ENCODE measurements at places on chromosomes 1 and 21. TPM values are rescaled to one million over a fixed set of nuclear protein-coding genes. Genes with fewer than 3 reads are reported as not detected.

GRCh38 chr21:30917557-30917956, 36.2 kb upstream of the KRTAP11-1 start:
- no peaks in the 10 kb centered on the region for H3K4me1 ChIP-seq
- H3K4me3 ChIP-seq: no peak overlapping the region
- H3K36me3 ChIP-seq: no peaks in the 10 kb centered on the region
- H3K27ac ChIP-seq: no peak overlapping the region

- H3K27ac ChIP-seq: no peak overlapping the region
- no peaks in the 10 kb centered on the region for H3K4me1 ChIP-seq
- DNase-seq: no peak
- H3K27me3 ChIP-seq: no peaks in the 10 kb centered on the region
- H3K4me3 ChIP-seq: no peak overlapping the region
These were observed 11.3 kb downstream of the TMCC2 start for GRCh38 chr1:205239078-205239477.

DNA sequence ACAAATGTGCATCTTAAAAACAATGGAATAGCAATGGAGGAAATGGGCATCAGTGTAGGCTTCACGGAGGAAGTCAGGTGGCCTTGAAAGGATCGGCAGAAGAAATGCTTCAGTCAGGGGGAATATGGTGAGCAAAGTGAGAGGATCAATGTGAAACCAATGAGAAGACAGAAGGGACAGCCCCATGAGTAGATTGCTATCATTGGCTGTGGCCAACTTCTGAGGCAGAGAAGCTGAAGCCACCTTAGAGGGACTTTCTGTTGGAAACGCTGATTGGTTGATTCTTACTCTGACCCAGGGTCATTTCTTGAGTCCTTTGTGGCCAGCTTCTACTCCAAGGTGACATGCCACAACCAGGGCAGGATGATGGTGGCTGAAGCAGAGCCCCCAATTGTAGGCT, 130.7 kb upstream of the ZNF648 start:
- DNase-seq: no peak
- peaks cover under 1% of the 10 kb centered on the region for H3K4me1 ChIP-seq
- H3K27me3 ChIP-seq: no peaks in the 10 kb centered on the region
- no peaks in the 10 kb centered on the region for H3K36me3 ChIP-seq

DNA sequence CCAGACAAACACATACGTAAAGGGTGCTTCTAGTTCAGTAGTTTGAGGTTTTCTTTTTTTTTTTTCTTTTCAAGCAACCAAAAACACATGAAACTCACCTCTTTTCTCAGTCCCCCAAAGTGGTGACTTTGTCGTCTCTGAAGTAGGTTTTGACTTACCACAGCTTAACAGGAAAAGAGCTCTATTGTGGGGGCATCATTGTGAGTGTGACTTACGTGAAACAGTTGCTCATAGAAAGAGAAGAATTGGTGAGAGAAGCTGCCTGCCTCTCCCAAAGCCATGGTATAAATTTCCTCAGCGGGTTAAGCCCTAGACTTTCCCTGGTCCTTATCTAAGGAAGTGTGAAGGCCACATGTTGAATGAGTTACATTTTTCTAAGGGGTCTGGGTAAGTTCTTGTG, 11.9 kb downstream of the FASLG start:
- no peaks in the 10 kb centered on the region for H3K4me1 ChIP-seq
- no peak overlapping the region for H3K4me3 ChIP-seq
- H3K27me3 ChIP-seq: no peaks in the 10 kb centered on the region
- no peak for DNase-seq
- no peak overlapping the region for H3K27ac ChIP-seq
- H3K36me3 ChIP-seq: no peaks in the 10 kb centered on the region

DNA sequence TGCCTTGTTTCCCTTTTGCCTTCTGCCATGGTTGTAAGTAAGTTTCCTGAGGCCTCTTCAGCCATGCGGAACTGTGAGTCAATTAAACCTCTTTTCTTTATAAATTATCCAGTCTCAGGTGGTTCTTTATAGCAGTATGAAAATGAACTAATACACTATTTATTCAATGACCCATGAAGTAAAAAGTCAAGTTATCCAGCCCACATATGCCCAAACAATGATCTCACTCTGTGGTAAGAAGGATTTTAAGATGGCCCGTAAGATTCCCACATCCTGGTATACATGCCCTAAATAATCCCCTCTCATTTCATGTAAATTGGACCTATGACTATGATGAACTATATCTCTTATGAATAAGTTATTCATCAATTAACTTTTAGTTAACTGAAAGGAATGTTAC, 1008.3 kb upstream of the B3GALT2 start:
- no peak overlapping the region for H3K4me3 ChIP-seq
- H3K27ac ChIP-seq: no peak overlapping the region
- no peak for DNase-seq
- no peaks in the 10 kb centered on the region for H3K27me3 ChIP-seq
- no peaks in the 10 kb centered on the region for H3K4me1 ChIP-seq
- H3K36me3 ChIP-seq: no peaks in the 10 kb centered on the region

- no peaks in the 10 kb centered on the region for H3K27me3 ChIP-seq
- peak overlapping the region; percentile 93 for H3K27ac ChIP-seq
- peak overlapping the region; percentile 73 for H3K4me3 ChIP-seq
- H3K36me3 ChIP-seq: no peaks in the 10 kb centered on the region
- DNase-seq: no peak
These were observed 10.9 kb upstream of the IFI16 start for GRCh38 chr1:158998781-158999161.

- no peaks in the 10 kb centered on the region for H3K36me3 ChIP-seq
- no peak overlapping the region for H3K4me3 ChIP-seq
- no peaks in the 10 kb centered on the region for H3K4me1 ChIP-seq
- H3K27me3 ChIP-seq: no peaks in the 10 kb centered on the region
- peak overlapping the region; percentile 63 for H3K27ac ChIP-seq
These were observed 5.8 kb upstream of the KANK4 start for GRCh38 chr1:62325081-62325480.

- no peaks in the 10 kb centered on the region for H3K4me1 ChIP-seq
- no peaks in the 10 kb centered on the region for H3K27me3 ChIP-seq
- no peak overlapping the region for H3K27ac ChIP-seq
- DNase-seq: peak; percentile 48
- no peak overlapping the region for H3K4me3 ChIP-seq
These were observed 162.7 kb upstream of the COL6A1 start for GRCh38 chr21:45818904-45819285.

DNA sequence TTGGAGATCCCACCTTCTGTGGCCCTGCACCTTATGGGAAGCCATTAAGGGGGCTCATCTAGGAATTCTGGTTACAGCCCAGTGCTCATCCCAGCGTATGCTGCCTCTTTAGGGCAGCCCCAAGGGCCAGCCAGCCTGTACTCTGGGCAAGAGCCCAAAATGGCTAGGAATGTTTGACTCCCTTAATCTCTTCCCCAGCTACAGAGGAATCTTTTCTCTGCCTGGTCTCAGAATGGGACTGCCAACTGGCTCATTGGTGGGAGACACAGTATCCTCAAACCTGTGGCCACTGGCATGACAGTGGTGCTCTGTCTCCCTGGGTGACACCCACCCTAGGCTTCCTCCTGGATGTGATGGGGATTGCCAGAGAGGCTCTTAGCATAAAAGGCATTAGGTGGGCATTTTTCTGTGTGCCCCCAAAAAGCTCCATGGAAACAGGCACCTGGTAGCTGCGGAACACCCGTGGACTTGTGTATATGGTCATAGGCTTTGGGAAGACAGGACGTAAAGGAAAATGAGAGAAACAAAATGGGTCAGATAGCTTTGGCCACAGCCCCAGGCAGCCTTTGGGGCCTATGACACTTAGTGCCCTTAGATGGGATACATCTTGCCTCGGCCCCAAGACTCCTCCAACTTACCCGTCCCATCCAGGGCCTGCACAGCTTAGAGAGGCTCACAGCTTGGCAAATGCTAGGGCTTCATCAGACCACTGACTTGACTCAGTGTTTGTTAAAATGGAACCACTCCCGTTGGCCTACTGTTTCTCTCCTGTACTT, 6.9 kb downstream of the TMEM81 start:
- H3K4me3 ChIP-seq: no peak overlapping the region
- no peaks in the 10 kb centered on the region for H3K4me1 ChIP-seq
- no peak for DNase-seq
- no peaks in the 10 kb centered on the region for H3K36me3 ChIP-seq

GRCh38 chr1:247360116-247360898, 28.6 kb upstream of the ZNF496 start:
- H3K36me3 ChIP-seq: no peaks in the 10 kb centered on the region
- peak overlapping the region; percentile 72 for H3K27ac ChIP-seq
- peak overlapping the region; percentile 6 for H3K4me3 ChIP-seq
- no peaks in the 10 kb centered on the region for H3K4me1 ChIP-seq

- H3K4me1 ChIP-seq: no peaks in the 10 kb centered on the region
- H3K27ac ChIP-seq: no peak overlapping the region
- H3K36me3 ChIP-seq: peaks cover 11% of the 10 kb centered on the region
- no peaks in the 10 kb centered on the region for H3K27me3 ChIP-seq
- H3K4me3 ChIP-seq: no peak overlapping the region
- peak; percentile 48 for DNase-seq
These were observed 74.6 kb downstream of the USP24 start for GRCh38 chr1:55140546-55140983.

DNA sequence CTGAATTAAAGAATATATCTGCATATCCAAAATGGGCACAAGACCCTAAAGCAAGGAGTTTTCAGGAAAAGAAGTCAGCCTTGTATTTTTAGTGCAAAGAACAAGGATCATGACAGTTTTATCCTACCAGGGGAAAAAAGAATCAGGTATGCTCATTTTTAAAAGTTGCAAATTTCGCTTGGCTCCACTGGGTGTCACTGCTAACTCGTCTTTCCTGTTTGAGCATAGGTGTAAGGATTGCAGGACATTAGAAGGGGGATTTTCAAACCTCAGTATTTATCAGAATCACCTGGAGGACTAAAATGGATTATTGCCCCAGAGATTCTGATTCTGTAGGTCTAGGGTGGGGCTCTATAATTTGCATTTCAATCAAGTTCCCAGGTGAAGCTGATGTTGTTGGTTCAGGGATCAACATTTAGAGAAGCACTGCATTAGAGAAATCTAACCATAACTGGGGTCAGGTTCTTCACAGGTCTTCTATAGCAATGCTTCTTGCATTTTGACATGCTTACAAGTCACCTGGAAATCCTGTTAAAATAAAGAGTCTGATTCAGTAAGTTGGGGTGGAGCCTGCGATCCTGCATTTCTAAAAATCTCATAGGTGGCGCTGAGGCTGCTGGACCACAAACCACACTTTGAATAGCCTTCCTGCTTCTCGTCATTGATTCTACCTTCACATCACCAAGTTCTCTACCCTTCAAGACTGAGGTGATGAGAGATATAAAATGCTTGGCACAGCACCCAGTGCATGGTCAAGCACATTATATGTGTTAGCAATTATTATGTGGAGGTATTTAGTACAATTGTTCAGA, 39.6 kb downstream of the NUF2 start:
- no peaks in the 10 kb centered on the region for H3K27me3 ChIP-seq
- H3K4me3 ChIP-seq: no peak overlapping the region
- no peak for DNase-seq
- H3K36me3 ChIP-seq: no peaks in the 10 kb centered on the region
- no peak overlapping the region for H3K27ac ChIP-seq

GRCh38 chr1:209652121-209652735, at the start of gene LAMB3:
TSS of gene LAMB3 (minus strand) at chr1:209652425. CDS start at chr1:209650944, 1,481 bp downstream.
- H3K36me3 ChIP-seq: no peaks in the 10 kb centered on the region
- DNase-seq: peak; percentile 82
- H3K4me1 ChIP-seq: no peaks in the 10 kb centered on the region
- no peak within 1 kb of the TSS for H3K4me3 ChIP-seq
- H3K27me3 ChIP-seq: no peaks in the 10 kb centered on the region

GRCh38 chr21:42520628-42521253, 7.1 kb downstream of the SLC37A1 start:
- H3K4me3 ChIP-seq: no peak overlapping the region
- no peaks in the 10 kb centered on the region for H3K27me3 ChIP-seq
- no peak overlapping the region for H3K27ac ChIP-seq
- H3K4me1 ChIP-seq: peaks cover 13% of the 10 kb centered on the region
- no peak for DNase-seq

- H3K27ac ChIP-seq: no peak overlapping the region
- H3K27me3 ChIP-seq: no peaks in the 10 kb centered on the region
- H3K4me1 ChIP-seq: no peaks in the 10 kb centered on the region
- H3K36me3 ChIP-seq: peaks cover 5% of the 10 kb centered on the region
- DNase-seq: no peak
These were observed 15.4 kb downstream of the HDAC1 start for GRCh38 chr1:32307324-32307723.

GRCh38 chr1:221159608-221160007, 280.4 kb downstream of the HLX start:
- no peaks in the 10 kb centered on the region for H3K27me3 ChIP-seq
- no peaks in the 10 kb centered on the region for H3K36me3 ChIP-seq
- H3K27ac ChIP-seq: no peak overlapping the region
- no peaks in the 10 kb centered on the region for H3K4me1 ChIP-seq
- no peak overlapping the region for H3K4me3 ChIP-seq

DNA sequence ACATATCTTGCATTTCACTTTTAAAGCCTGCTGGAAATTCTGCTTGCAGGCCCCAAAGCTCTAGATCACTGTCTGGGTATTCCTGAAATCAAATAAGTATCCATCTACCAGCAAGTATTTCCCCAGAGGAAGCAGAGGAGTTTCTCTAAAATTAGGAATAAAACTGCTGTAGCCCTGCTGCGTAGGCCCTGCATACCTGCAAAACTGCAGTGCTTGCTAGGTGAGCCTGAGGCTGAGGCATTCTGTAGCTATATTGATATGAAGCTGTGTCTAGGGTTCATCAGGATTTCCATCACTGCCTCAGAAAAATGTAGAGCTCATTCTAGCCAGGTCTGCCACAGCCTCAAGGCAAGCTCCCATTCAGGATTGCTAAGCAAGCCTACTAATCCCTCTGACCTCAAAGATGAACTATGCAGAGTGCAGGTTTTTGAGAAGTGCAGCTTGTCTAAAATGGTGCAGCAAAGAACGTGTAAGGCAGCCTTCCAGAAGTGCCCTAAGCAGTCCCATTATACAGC, 28.7 kb downstream of the NPHS2 start:
- no peak overlapping the region for H3K4me3 ChIP-seq
- H3K27me3 ChIP-seq: no peaks in the 10 kb centered on the region
- no peak overlapping the region for H3K27ac ChIP-seq
- no peak for DNase-seq
- no peaks in the 10 kb centered on the region for H3K36me3 ChIP-seq

DNA sequence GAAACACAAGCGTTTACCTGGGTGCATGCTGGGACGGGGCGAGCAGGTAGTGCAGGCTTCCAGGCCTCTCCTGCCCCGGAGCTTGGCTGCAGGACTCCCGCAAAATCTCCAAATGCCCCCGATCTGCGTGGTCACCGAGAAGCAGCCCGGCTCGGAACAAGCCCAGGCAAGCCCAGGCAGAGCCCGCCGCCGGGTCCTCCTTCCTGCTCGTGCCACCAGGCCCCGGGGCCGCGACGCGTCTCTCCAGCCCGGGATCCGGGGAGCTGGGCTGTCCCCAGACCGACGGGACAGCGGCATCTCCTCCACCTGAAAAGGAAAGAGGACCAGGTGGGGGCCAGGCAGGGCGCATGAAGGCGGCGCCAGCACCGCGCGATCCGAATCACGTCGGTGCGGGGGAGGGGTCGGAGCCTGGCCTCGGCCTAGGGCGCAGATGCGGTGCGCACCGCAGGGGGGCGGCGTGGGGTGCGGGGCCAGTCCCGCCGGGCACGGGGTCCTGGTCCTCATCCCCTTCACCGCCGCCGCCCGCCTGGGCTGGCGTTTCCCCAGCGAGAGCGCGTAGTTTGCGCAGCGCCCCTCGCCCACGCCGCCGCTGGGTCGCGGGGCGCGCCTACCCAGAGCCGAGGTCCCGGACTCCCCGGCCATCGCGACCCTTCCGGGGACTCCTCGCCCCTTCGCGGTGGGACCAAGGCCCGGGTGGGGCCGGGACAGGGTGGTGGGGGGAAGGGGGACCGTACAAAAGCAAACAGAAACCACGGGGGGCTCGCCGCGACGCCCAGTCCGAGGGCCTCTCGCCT, 52.4 kb upstream of the H6PD start:
- peak overlapping the region; percentile 98 for H3K4me3 ChIP-seq
- H3K36me3 ChIP-seq: no peaks in the 10 kb centered on the region
- no peaks in the 10 kb centered on the region for H3K27me3 ChIP-seq
- peaks cover 4% of the 10 kb centered on the region for H3K4me1 ChIP-seq
- no peak for DNase-seq

The THEMIS2 gene
- total RNA-seq: 52.0 TPM

The GPATCH4 gene
- 20.2 TPM for total RNA-seq

The KIF17 gene
- 1.8 TPM for total RNA-seq
